CD8-positive, alpha-beta memory T cell (primary cell): ENCODE measurements at places on chromosomes 13 and 19. TPM values are rescaled to one million over a fixed set of nuclear protein-coding genes. Genes with fewer than 3 reads are reported as not detected.

Gene KLK13
- polyA plus RNA-seq, result not detected

DNA sequence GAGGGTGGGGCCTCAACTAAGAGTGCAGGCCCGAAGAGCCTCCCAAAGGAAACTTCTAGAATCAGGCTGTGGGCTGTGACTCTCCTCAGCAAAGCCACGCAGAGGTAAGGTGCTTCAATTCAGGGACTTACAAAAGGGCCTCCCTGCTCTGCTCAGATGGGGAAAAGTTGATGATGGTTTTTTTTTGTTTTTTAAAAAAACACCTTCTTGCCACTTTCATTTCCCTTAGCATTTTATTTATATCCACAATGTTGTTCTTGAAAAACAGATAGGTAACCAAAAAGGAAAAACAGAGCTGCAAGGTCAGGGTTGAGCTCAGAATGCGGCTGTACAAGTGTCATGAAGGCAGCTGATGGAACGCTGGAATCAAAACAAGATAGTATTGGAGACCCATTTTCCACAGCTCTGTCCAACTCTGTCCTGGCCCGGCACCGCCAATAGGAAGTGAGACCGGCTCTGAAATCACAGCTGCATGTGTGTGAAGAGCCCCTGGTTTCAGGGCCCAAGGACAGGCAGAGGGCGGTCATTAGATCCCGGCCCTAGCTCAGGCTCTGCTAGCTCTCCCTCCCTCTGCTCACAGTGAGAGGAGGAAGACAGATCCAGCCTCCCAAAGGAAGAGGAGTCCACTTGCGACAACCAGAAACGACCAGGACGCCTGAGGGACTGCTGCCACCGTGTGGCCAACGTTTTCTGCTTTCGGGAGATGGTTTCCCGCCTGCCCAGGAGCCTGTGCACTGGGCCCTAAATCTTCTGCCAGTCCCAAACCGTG, 58.3 kb downstream of the KLF2 start:
- H3K27me3 ChIP-seq, result no peaks in the 10 kb centered on the region
- peaks cover 68% of the 10 kb centered on the region for H3K4me1 ChIP-seq
- H3K27ac ChIP-seq, result peak overlapping the region; percentile 40
- H3K36me3 ChIP-seq, result peaks cover 18% of the 10 kb centered on the region
- H3K4me3 ChIP-seq, result peak overlapping the region; percentile 45

DNA sequence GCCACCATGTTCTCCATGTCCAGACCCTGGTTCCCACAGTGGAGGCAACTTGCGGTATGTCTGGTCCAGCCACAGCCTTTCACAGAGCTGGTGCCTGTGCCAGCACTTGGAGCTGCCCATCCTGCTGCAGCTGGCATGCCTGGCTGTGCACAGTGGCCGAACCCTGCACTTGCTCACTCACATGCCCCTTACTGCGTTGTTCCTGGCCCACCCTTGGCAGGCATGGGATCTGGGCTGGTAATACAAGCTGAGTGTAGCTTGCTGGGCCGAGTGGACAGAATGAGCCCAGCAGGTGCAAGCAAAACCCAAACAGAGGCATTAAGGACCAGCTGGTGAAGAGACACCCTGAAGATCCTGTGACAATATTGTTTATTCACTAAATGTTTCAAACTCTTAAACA, 583.9 kb upstream of the SLITRK6 start:
- H3K27me3 ChIP-seq, result no peaks in the 10 kb centered on the region
- no peak overlapping the region for H3K27ac ChIP-seq
- no peak for DNase-seq
- H3K4me1 ChIP-seq, result no peaks in the 10 kb centered on the region
- H3K36me3 ChIP-seq, result no peaks in the 10 kb centered on the region

GRCh38 chr13:52447354-52447753, 3.1 kb downstream of the VPS36 start:
- no peaks in the 10 kb centered on the region for H3K36me3 ChIP-seq
- H3K27ac ChIP-seq, result no peak overlapping the region
- H3K4me3 ChIP-seq, result no peak overlapping the region
- H3K27me3 ChIP-seq, result no peaks in the 10 kb centered on the region
- no peak for DNase-seq

GRCh38 chr13:107450431-107450830, 764.9 kb downstream of the LIG4 start:
- no peaks in the 10 kb centered on the region for H3K4me1 ChIP-seq
- H3K27ac ChIP-seq, result no peak overlapping the region
- H3K27me3 ChIP-seq, result no peaks in the 10 kb centered on the region
- H3K36me3 ChIP-seq, result no peaks in the 10 kb centered on the region

DNA sequence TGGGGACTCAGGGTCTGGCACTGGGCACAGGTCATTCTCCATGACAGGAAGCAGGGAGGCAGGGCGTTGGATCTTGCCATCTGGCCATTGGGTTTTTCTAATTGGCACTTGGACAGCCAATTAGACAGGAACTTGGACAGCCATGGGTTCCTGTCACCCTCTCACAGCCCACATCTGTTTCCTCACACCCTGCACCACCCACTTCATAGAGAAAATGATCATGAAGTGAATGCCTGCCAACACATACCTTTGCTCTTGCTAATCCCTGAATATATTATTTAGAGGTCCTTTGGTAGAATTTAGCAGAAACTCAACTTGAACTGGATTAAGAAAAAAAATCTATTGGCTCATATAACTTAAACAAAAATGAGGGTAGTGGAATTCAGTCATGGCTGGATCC, 4.9 kb upstream of the OLFM2 start:
- H3K27ac ChIP-seq, result no peak overlapping the region
- no peak for DNase-seq
- no peaks in the 10 kb centered on the region for H3K36me3 ChIP-seq
